GDM1 (cell line): ENCODE measurements at places on chromosomes 2 and 18.

- DNase-seq: no peak
These were observed 316.3 kb downstream of the AGPS start for GRCh38 chr2:177708660-177709444.

DNA sequence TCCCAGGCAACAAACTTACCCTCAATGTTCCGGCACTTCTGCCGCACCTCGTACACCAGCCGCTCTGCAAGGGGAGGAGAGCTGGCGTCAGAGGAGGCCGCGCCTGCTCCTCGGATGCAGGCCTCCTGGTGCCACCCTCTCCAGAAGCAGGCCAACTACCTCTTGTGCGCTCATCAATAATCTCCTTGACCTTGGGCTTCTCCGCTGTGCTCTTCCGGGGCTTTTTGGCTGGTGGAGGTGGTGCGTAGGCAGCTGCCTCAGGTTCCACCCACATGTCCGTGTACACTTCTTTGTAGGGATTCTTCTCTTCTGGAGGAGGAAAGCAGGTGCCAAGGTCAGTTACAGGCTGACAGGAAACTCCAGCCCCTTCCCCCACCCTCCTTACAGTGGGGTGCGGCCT, 77.6 kb upstream of the POMC start:
- DNase-seq: no peak

DNA sequence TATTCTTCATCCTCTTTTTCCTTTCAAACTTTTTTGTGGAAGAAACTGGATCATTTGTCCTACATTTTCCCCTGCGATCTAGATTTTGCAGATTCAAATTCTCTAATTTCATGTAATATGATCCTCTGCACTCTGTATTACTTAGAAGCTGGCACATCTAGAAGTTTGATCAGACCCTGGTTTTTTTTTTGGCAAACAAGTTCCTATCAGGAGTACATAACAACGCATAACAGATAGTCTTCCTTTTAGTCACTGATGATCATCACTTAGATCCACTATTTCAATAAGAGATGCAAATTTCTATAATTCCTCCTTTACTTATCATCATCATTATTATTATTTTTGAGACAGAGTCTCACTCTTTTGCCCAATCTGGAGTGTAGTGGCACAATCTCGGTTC, 117.1 kb downstream of the CDH2 start:
- no peak for DNase-seq

DNA sequence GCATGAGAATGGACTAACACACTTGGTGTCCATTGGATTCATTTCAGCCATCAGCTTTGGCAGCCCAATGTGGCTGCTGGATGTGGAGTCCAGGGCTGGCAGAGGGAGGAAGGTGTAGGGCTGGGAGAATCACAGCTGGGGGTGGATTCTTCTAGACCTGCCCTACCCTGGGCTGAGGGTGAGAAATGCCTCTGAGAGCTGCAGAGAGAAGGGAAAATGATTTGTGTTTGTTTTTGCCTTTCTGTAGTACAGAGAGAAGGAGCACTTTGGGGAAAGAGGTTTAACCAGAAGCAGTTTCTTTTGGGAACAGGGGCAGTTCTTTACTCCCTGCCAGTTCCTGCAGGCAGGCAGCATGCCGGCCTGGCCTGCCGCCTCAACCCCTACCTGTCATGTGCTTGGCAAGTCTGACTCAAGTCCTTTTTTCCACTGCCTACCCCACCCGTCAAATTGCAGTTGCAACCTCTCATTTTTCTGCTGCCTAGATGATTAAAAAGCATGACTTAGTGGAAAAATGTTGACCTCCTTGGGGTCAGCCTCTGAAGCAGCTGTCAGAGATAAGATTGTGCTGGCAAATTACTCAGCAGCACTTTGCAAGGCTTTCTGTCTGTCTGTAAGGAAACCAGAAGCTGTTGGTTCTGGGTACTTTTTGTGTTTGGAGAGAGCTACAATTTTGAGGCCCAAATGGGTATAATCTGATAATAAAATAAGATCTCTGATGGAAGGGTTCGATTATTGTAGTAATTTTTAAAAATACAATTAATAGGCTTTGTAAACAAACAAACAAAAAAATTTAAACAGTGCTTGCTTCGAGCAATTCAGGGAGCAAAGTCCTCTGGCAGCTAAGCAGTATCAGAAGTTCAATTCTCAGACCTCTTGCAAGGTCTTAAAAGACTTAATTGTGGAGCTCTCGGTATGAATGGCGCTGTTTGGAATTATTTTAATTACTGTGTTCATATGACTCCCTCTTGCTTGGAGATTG, 21.7 kb downstream of the LBH start:
- DNase-seq: peak; percentile 25

GRCh38 chr2:238974501-238975166, 126.7 kb downstream of the TWIST2 start:
- no peak for DNase-seq

- no peak for DNase-seq
These were observed 58.2 kb downstream of the SERPINB8 start for GRCh38 chr18:64027931-64028695.

GRCh38 chr2:11820650-11821049, 74.2 kb downstream of the LPIN1 start:
- DNase-seq: no peak

GRCh38 chr18:53784253-53784652, 440.2 kb downstream of the MBD2 start:
- no peak for DNase-seq

DNA sequence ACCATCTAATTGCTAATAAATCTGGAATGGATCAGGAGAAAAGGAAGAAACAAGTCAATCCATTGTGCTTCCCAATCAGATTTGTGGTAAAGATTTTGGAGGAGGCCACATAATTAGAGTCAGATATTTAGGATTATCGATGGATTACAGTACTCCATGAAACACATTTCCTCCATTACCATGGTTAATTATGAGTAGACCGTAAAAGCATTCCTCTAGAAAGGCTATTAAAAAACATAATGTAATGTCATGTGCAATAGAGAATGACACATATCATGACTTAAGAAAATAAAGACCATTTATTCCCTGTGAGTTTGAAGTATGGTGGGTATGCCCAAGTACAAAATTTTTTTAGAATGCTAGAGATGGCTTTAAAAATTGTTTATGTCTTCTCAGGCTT, 96.1 kb downstream of the ITGA4 start:
- DNase-seq: no peak

GRCh38 chr2:145228506-145228905, 708.6 kb upstream of the ZEB2 start:
- no peak for DNase-seq

DNA sequence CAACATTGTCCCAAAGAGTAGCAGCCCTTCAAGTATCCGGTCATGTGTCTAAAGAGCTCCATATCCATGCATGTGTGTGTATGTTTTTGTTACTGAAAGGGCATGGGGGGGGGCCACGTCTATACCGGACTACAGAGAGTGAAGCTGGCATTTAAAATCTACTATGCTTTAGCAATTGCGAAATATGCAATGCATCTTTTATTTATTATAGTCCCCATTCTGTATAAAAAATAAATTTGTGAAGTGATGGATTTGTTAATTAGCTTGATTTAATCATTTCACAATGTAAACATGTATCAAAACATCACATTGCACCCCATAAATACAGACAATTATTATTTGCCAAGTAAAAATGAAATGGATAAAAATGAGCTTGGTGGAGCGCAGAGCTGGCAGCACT, 149.4 kb upstream of the ID2 start:
- DNase-seq: no peak

- no peak for DNase-seq
These were observed 218.6 kb downstream of the IRS1 start for GRCh38 chr2:226581004-226581403.

DNA sequence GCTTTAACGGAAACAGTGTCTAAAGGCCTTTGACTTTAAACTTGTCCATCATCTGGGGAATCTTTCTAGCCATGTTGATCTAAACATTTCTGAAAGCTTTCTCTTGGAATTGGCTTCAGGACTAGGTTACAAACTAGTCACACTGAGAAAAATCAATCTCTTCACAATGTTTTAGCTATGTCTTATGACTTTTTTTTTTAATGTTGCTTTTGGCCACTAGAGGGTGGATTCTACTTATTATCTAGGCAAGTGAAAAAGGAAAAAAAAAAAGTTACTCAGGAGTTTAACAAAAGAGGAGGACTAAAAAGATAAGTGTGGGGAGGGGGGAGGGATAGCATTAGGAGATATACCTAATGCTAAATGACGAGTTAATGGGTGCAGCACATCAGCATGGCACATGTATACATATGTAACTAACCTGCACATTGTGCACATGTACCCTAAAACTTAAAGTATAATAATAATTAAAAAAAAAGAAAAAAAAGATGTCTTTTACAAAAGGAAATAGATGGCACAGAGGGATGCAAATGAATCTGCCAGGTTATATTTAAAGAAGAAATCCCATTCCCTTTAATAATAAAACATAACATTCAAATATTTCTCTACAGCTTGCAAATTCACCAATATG, 160.4 kb upstream of the PID1 start:
- DNase-seq: no peak

DNA sequence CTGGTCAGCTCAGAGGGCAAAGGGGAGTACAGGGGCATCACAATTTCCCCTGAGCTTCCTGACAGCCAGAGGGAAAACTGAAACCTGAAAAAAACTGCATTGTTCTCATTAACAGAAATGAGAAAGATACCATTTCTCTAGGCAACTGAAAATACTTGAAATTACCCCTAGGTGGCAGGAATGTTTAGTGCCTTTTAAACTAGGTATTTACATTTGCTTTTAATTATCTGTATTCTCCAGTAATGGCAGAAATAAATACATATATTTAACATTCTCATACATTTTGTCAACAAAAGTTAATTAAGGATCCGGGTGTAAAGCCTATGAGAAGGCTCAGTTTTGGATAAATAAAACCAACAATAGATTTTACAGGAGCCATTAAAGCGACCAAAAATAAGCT, 34.5 kb downstream of the RPL31 start:
- DNase-seq: no peak

DNA sequence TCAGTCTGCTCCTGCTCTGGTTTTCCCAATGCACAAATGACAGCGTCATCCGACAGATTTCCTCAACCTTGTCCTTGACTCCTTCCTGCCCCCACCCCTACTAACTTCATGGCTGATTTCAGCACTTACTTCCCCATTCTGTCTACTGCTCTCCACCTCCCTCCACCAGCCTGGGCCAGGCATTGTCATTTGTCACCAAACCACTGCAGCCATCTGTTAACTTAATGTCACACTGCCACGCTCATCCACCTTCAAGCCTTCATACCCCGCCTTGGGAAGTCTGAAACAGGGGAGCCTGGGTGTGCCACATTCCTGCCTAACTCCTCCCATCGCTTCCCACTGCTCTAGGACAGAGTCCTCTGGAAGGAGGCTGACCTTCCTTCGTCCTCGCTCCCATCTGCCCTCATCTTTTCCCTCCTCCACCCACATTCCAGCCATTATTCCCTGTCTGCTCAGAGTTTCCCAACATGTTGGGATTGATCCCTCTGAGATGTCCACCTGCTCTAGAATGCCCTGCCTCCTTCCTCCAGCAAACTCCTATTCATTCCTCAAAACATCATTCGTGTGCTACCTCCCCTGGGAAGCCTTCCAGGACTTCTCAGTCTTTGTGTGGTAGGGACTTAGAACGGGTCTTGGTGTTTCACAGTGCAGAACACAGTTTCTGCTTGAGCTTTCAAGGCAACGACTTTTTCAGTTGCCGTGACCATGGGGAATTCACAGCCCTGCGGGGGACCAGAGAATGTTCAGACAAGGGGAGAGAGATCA, 42.2 kb upstream of the SMAD7 start:
- DNase-seq: peak; percentile 67

- DNase-seq: no peak
These were observed 87.3 kb downstream of the ACAA2 start for GRCh38 chr18:49725809-49726674.

DNA sequence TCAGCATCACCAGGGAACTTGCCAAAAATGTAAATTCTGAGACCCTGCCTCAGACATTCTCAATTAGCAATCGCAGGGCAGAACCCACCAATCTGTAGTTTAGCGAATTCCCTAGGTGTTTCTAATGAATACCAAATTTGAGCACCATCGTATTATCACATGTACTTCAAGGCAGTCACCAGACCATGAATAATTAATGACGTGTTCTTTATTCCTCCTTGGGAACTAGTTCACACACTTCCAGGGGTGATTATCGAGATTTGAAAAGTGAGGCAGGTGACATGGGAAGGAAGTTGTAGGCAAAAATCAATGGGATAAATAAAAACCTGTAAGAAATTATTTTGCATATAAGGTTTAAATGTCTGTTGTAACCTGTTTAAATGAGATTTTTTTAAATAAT, 102.5 kb upstream of the CRIM1 start:
- no peak for DNase-seq

DNA sequence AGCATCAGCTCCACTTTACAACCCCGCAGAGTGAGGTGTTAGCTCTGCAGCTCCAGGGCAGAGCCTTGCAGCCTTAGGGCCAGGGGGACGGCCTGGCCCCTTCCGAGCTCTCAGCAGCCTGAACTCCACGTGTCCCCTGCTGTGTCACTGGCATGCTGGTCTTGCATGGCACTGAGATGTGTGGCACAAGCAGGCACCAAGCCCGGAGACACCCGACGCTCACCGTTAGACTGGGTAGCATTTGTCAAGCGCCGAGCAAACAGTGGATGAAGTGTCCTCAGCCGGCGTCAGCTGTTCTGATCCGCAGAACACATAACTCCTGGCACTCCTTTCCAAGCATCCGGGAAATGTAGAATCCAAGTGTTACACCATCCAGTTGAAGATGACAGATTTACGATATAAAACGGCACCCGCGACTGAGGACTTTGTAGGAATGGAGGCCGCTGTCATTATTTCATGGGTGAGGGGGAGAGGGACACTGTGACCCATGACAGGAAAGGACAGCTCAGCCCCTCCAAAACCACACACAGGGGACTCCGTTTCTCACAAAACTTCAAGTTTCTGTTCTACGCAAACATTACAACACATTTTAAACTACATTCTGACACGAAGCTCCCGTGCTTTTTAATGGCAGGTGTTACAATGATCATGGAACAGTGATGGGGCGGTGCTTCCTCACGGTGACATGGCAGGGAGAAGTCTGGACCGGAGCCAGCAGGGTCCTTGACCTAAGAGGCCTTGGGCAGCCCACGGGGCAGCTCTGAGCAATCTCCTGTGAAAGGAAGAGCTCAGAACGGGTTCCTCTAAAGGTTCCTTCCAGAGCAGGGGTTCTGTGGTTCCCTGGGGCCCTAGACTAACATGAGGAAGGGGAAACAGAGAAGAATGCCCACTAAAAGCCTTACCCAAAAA, 89.4 kb downstream of the HDAC4 start:
- no peak for DNase-seq

DNA sequence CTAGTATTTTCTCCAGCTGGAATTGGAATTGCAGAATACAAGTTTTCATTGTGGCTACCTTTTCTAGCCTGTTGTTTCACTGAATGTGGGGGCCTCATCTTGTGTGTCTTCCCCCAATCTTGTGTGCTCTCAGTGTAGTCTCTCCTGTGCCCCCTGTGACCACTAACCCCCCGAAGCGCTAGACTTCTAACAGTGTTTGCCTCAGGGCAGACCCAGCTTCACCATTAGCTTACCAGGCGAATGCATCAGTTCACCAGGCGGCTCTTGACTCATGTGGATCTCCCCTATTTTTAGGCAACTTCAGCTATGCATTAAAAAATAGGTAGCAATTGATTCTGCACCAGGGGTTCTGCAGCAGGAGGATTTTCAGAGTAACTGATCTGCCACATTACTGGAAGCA, 376.2 kb upstream of the MEIS1 start:
- no peak for DNase-seq

GRCh38 chr2:176076796-176077195, 7.0 kb downstream of the EVX2 start:
- DNase-seq: no peak
